Renal cortex interstitium (tissue), 15 donors: ENCODE measurements at places on chromosomes 6 and 20. TPM values are rescaled to one million over a fixed set of nuclear protein-coding genes. Genes with fewer than 3 reads are reported as not detected.

BPIFB1 gene
- polyA plus RNA-seq: 0.14 TPM

LST1 gene
- 6.3 TPM for polyA plus RNA-seq

DNA sequence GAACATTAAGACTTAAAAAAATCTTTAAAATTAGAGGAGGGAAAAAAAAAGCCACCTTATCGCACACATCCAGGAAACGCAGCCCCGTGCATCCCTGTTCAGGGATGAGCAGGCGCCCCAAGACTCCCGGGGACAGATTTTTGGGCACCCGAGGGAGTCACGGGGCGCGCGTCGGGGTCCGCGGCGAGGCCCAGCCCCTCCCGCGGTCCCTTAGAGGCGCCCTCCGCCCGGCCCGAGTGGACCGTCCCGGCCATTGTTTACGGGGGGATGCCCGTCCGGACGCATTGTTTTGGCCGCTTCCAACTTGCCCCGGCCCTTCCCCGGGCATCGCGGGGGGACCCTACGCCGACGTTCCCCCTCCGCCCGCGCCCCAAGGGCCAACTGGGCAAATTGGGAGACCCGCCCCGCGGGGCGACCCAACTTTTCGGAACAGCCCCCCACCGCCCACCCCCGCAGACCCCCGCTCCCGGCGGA, 610 bp downstream of the ZNF217 start:
- no peak for DNase-seq

DNA sequence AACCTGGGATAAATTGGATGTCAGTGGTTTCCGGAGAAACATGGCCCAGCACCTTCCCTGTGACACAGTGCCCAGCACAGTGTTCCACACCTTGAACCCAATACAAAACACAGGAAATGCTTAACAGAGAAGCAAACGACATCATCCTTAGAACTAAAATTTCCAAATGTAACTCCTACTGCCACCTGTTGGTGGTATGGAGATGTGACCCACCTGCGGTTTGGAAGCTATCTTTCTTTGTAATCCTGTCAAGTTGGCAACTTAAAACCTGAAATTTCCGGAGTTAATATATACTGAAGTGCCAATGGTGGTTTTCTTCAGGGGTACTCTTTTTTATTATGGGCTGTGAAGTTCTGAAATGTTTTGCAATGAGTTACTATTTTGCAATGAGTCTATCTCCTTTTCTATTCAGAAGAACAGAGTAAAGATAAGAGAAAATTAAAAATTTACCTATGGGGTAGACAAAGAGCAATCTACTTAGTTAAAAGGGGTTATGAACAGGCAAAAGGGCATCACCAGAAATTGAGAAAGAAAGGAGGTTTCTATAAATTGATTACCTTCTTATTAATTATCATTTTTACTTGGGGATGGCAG, 658.8 kb downstream of the PTPRT start:
- DNase-seq: peak; percentile 24

- DNase-seq: peak; percentile 8
These were observed 96.4 kb downstream of the TULP4 start for GRCh38 chr6:158408552-158409130.

- no peak for DNase-seq
These were observed 45.8 kb upstream of the VSTM2L start for GRCh38 chr20:37856932-37857660.

GRCh38 chr6:148768646-148769270, 21.9 kb downstream of the UST start:
- no peak for DNase-seq

GRCh38 chr6:155473741-155474140, 18.1 kb upstream of the NOX3 start:
- no peak for DNase-seq
